ENCODE measurements at places on chromosomes 1 and 21.
A peak's percentile ranks its signal among the peaks of the same experiment; 100 is the strongest.

GRCh38 chr1:205065666-205066065 lies 18.6 kb downstream of the TMEM81 start:
- DNase-seq = no peak

DNA sequence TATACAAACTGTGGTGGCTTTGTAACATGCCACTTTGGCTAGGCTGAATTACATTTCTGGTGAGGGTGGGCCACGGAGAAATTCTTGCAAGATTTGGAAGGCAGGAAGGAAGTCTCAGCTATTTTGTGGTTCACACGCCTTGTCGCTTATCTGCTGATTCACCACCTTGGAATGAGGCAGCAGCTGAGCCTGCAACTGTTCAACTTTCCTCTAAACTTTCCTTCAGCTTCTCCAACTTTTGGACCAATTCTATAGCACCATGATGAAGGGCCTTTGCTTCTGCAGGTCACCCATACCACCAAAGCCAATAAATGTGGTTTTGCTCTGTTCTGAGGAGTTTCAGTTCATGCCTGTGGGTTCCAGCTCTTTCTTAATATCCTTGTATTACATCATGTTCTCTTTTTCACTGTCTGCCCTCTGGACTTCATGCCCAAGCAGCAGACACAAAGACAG lies 337.6 kb upstream of the SNX7 start:
- peak; percentile 88 for DNase-seq

- no peak for DNase-seq
These were observed 35.4 kb upstream of the RAB3GAP2 start for GRCh38 chr1:220307607-220308006.

GRCh38 chr1:10457875-10458274 lies 8.0 kb downstream of the CORT start:
- DNase-seq = no peak
